ENCODE measurements at places on chromosomes 13 and 19.

DNA sequence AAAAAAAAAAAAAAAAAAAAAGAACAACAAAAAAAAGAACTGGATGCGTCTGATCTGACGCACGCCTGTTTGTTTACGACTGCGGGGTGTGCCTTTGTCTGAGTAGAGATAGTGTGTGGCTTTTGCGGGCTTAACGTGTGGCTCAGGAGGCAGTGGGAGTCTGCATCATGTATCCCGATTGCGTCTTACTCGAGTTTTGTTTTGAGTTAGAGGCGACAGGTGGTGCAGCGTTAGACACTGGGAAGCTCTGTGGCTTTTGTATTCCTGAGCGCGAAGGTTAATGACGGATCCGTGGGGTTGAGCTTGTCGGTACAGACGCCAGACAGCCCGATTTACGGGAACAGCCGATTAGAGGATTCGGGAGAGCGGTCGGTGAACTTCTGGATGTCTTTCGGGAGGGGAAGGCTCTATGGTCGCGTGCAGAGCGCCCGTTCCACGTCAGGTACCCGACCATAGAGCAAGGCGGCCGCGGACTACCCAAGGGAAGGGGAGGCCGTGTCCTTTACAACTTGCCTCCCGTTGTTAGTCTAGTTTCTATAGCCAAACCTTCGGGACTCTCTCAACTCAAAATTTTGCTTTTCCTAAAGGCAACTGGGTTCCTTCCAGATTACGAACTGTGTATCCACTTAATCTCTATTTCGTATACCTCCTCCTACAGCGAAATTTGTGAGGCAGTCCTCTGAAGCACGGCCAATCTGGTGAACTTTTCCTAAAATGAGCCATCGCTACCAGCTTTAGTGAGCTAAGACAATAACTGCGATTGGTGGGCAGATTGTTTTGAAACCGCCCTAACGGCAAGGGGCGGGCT, 926 bp upstream of the HNRNPUL1 start:
- peak; percentile 66 for DNase-seq

DNA sequence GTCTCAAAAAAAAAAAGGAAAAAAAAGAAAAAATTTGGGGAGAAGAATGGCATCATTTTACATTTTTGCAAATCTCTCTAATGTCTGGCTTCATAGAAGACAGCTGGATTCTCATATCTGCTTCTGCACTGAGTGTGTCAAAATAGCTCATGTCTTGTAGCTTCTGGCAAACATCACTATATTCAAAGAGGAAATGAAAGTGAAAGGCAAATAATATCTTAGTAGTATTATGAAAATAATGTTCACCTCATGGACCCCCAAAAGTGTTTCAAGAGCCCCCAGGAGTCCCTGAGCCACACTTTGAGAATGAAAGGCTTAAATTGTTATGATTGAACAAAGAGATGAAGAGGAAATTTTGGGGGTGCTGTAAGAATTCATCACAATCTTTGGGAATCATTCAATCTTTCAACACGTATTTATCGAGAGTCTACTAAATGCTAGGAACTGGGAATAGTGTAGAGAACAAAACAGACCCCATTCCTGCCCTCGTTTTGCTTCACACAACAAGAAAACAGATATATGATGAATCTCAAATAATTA, 1.2 kb upstream of the SLC6A16 start:
- no peak for DNase-seq

DNA sequence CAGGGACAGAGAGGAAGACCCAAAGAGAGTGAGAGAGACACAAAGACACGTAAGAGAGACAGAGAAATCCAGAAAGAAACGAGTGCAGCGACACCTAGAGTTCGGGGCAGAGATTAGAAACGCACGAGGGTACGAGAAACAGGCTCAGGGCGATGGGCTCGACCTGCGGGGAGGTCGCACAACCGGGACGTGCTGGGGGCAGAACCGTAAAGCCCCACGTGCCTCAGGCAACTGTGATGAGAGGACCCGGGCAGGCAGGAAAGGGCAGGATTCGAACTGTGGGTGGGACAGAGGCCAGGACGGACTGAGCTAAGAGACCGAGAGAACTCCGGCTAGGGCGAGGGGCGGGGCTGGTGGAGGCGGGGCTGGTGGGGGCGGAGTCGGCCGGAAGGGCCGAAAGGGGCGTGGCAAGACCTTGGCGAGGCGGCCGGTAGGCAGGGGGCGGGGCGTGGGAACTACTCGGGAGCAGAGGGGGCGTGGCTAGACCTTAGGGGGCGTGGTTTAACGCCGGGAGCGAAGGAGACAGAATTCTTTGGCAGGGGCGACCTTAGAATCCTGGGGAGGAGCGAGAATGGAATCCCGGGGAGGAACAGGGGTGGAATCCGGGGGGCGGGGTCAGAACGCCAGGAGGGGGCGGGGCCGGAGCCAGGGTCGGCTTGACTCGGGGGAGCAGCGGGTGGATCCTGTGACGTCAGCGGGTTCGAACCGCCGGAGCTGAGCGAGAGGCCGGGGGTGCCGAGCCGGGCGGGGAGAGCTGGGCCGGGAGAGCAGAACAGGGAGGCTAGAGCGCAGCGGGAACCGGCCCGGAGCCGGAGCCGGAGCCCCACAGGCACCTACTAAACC, at the start of gene NECTIN2:
TSS of gene NECTIN2 (plus strand) at position 686 of the 843 bp plus-strand sequence. CDS start 229 bp downstream, outside the sequence.
- DNase-seq: peak; percentile 50

- no peak for DNase-seq
Measured at GRCh38 chr19:45729800-45730290, 851 bp downstream of the FBXO46 start.

DNA sequence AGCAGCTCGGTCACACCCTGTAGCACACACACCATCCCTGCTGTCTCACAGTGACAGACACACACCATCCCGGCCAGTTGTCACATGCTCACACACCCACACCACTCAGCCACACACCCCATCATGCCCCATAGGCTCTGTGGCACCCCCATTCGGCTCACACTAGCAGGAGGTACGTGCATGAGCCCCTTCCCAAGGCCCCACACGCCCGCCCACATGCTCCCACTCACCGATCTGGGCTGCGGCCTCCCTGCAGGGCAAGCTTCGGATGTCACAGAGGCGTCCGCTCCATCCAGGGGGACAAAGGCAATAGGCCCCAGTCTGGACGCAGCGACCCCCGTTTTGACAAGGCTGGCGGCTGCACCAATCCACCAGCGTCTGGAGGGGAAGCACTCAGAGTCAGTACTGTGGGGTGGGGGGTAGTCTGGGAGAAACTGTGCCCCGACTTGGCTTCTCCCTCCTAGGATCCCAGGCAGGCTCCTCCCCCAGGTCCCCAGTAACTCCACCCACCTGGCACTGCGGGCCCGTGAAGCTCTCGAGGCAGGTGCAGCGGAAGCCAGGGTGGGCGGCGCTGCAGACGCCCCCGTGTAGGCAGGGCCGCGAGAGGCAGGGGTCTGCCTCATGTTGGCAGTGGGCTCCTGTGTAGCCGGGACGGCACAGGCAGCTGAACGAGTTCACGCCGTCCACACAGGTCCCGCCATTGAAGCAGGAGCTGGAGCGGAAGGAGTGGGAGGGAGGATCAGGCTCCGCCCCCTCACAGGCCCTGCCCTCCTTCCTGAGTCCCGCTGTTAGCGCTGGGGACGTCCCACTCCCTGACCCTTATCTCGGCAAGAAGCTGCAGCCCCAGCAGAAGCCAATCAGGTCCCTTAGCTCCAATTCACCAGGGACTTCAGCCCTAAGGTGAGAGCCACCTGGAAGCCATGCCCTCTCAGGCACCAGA, 20.1 kb downstream of the NOTCH3 start:
- DNase-seq: no peak

Measured in stimulated activated CD8-positive, alpha-beta memory T cell treated with anti-CD3 and anti-CD28 coated beads, Interleukin-4, amount 100 ng/mL, for 1 hour (primary cell).